PC-3 (cell line): ENCODE measurements at places on chromosomes 5 and 9. TPM values are rescaled to one million over a fixed set of nuclear protein-coding genes. Genes with fewer than 3 reads are reported as not detected.

FSD1L gene
- 1.7 and 2.1 TPM in 2 replicates for total RNA-seq

CXXC5 gene
- total RNA-seq = 31.1 and 42.4 TPM in 2 replicates

PCDHB5 gene
- 0.12 and 0.69 TPM in 2 replicates for total RNA-seq

POLR1E gene
- total RNA-seq = 37.0 and 37.2 TPM in 2 replicates

CCDC171 gene
- 1.7 and 2.7 TPM in 2 replicates for total RNA-seq

RC3H2 gene
- 18.0 and 23.0 TPM in 2 replicates for total RNA-seq

UBE2B gene
- total RNA-seq = 9.5 and 10.0 TPM in 2 replicates

STK32A gene
- 0.92 and 6.8 TPM in 2 replicates for total RNA-seq

TXNDC8 gene
- total RNA-seq = not detected in 2 replicates

LCN1 gene
- total RNA-seq = not detected in 2 replicates

RPL35 gene
- 1,981 and 2,242 TPM in 2 replicates for total RNA-seq

TLX3 gene
- total RNA-seq = not detected in 2 replicates

PTGS1 gene
- 0.44 and 0.86 TPM in 2 replicates for total RNA-seq

DTWD2 gene
- 16.5 and 24.4 TPM in 2 replicates for total RNA-seq

ZNF354B gene
- 5.9 and 6.2 TPM in 2 replicates for total RNA-seq

KIF4B gene
- not detected in 2 replicates for total RNA-seq

LRRC19 gene
- total RNA-seq = not detected in 2 replicates

FCN1 gene
- not detected in 2 replicates for total RNA-seq

SET gene
- 647 and 709 TPM in 2 replicates for total RNA-seq

C1QTNF3 gene
- total RNA-seq = 0.92 and 1.1 TPM in 2 replicates

PCDHB6 gene
- total RNA-seq = not detected in 2 replicates

PCDHA2 gene
- not detected in 2 replicates for total RNA-seq

TICAM2 gene
- total RNA-seq = 3.9 and 5.0 TPM in 2 replicates

FRMD3 gene
- 3.9 and 6.0 TPM in 2 replicates for total RNA-seq

SPDL1 gene
- total RNA-seq = 29.9 and 38.8 TPM in 2 replicates

CAMK2A gene
- 0.15 TPM in 1 of 2 replicates, not detected in the other for total RNA-seq

PCDHGB3 gene
- 1.2 and 1.3 TPM in 2 replicates for total RNA-seq

CNTFR gene
- not detected in 2 replicates for total RNA-seq

OR1Q1 gene
- total RNA-seq = not detected in 2 replicates

NR4A3 gene
- 0.77 and 0.98 TPM in 2 replicates for total RNA-seq

MEIKIN gene
- not detected in 2 replicates for total RNA-seq

GSN gene
- 36.5 and 40.3 TPM in 2 replicates for total RNA-seq

CDO1 gene
- total RNA-seq = not detected in 2 replicates

ELAVL2 gene
- 10.9 and 16.3 TPM in 2 replicates for total RNA-seq

GKAP1 gene
- 1.5 and 2.6 TPM in 2 replicates for total RNA-seq

SNCAIP gene
- not detected in 2 replicates for total RNA-seq

CTSV gene
- total RNA-seq = 11.4 and 12.2 TPM in 2 replicates

IRX2 gene
- 10.4 and 13.2 TPM in 2 replicates for total RNA-seq

PROB1 gene
- total RNA-seq = 1.9 and 2.2 TPM in 2 replicates

HAPLN1 gene
- 7.8 and 11.2 TPM in 2 replicates for total RNA-seq

DMRT3 gene
- total RNA-seq = not detected in 2 replicates

HMGXB3 gene
- total RNA-seq = 56.6 and 84.7 TPM in 2 replicates

TMEM174 gene
- not detected in 2 replicates for total RNA-seq

OGN gene
- not detected in 2 replicates for total RNA-seq

SPINK13 gene
- total RNA-seq = 3.0 TPM in 1 of 2 replicates, not detected in the other

INSYN2B gene
- total RNA-seq = 1.1 and 1.5 TPM in 2 replicates

SPATA31C1 gene
- total RNA-seq = not detected in 2 replicates

IL13 gene
- total RNA-seq = not detected in 2 replicates

BARHL1 gene
- not detected in 2 replicates for total RNA-seq

MCIDAS gene
- total RNA-seq = 1.6 and 3.3 TPM in 2 replicates

ANKRD34B gene
- total RNA-seq = not detected in 2 replicates

KCNV2 gene
- total RNA-seq = not detected in 2 replicates

ZBTB26 gene
- total RNA-seq = 1.5 and 1.6 TPM in 2 replicates

GABRA1 gene
- not detected in 2 replicates for total RNA-seq

IRX1 gene
- total RNA-seq = not detected in 2 replicates

GNE gene
- 10.2 and 10.9 TPM in 2 replicates for total RNA-seq

CDKN2A gene
- 273 and 293 TPM in 2 replicates for total RNA-seq

REEP2 gene
- total RNA-seq = 2.4 and 2.5 TPM in 2 replicates

CDH9 gene
- not detected in 2 replicates for total RNA-seq

BTNL8 gene
- total RNA-seq = 0.23 TPM in 1 of 2 replicates, not detected in the other
